ENCODE measurements at places on chromosomes 12 and 14.
A peak's percentile ranks its signal among the peaks of the same experiment; 100 is the strongest.

DNA sequence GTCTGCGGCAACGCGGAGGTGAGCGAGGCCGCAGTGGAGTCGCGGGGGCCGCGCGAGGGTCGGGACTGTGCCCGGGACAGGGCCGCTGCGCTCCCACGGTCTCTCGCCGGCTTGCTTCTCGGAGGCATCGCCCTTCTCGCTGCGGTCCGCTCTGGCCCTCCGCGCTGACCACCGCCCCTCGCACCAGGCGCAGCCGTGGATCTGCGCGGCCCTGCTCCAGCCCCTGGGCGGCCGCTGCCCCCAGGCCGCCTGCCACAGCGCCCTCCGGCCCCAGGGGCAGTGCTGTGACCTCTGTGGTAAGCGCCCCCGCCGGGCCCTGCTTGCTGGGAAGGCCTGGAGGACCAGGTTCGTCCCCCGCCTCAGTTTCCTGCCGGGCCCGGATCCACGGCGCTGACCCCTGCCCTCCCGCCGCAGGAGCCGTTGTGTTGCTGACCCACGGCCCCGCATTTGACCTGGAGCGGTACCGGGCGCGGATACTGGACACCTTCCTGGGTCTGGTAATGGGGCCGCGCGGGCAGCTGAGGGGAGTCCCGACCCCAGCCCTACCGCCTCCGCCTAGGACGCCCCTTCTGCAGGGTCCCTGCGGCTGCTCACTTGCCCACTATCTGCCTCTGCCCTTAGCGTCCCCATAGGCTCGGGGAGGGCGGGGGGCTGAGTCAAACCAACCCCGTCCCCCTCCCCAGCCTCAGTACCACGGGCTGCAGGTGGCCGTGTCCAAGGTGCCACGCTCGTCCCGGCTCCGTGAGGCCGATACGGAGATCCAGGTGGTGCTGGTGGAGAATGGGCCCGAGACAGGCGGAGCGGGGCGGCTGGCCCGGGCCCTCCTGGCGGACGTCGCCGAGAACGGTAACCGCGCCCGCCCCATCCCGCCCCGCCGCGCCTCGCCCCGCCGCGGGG is 7.0 kb downstream of the AMN start:
- DNase-seq = no peak

GRCh38 chr14:68584786-68585185 is 208.1 kb downstream of the ZFP36L1 start:
- no peak for DNase-seq

- DNase-seq = peak; percentile 97
Measured at GRCh38 chr14:68476212-68477109, 316.4 kb downstream of the ZFP36L1 start.

GRCh38 chr12:95548539-95549391 is 2.5 kb downstream of the USP44 start:
- DNase-seq = no peak

- DNase-seq = peak; percentile 62
Measured at GRCh38 chr12:124420996-124421674, 126.2 kb downstream of the RFLNA start.

DNA sequence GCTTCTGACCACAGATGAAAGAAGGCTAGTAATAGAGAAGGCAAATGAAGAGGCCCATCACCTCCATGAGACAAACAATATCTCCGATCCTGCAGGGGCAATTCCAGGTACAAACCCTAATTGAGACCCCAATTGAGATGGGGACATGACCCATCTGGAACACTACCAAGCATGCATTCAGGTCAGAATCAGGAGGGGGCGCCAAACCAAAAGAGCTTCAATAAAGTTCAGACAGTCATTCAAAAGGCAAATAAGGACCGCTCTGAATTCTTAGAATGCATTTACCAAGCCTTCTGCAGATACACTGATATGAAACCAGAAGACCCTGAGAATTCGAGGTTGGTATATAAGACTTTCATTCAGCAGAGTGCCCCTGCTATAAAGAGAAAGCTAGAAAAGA is 10.2 kb upstream of the EDDM3B start:
- DNase-seq = no peak

- peak; percentile 45 for DNase-seq
Measured at GRCh38 chr12:98578821-98579220, 14.7 kb upstream of the SLC25A3 start.

DNA sequence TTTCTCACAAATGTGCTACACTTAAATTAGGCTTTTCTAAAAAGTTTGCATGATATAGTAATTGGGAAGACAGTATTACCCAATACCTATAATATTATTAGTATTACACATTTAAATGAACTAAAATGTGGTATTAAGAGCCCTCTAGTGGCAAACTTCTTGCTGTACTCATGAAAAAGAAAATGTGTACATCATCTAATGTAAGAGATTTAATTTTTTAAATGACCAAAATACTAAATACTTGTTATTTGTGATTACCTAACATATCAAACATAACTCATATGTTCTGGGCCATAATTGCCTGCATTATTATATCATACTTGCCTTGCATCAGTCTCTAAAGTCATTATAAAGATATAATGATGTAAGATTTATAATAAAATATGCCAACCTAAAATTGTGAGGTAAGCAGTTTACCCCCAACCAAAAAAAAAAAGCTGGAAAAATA is 64.2 kb downstream of the DNAI7 start:
- DNase-seq = peak; percentile 65

DNA sequence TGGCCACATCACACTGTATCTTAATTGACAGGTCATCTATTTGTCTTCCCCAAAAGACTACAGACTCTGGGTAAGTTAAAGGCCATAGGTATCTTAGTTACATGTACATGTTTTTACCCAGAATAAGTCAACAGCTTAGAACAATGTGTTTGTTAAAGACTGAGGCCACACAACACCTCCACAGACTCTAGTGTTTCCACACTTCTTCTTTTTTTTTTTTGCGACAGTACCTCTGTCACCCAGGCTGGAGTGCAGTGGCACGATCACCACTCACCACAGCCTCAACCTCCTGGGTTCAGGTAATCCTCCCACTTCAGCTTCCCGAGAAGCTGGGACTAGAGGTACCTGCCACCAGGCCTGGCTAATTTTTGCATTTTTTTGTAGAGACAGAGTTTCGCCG is 1.3 kb downstream of the GPN3 start:
- DNase-seq = no peak

GRCh38 chr14:89360277-89360676 is 56.8 kb downstream of the FOXN3 start:
- DNase-seq = no peak

GRCh38 chr12:40874868-40875267 is 182.6 kb downstream of the CNTN1 start:
- no peak for DNase-seq

GRCh38 chr12:75646329-75647210 is 135.2 kb upstream of the KRR1 start:
- DNase-seq = no peak

- no peak for DNase-seq
Measured at GRCh38 chr12:131351319-131352028, 359.4 kb upstream of the SFSWAP start.

DNA sequence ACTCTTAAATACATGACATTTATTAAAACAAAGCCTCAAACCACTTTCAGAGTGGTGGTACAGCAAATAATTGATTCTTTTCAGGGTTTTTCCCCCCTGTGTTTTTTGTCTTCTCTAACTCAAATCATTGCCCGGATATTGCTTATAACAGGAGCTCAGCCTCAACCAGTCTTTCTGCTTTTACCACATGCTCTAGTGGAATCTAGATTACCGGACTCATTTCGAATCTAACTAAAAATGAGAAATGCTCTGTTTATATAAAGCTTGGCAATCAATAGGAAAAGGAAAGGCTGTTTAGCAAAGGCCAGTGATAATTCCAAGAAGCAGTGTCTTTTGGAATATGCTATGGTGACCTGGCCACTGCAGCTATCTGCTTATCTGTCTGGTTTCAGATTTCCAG is 161.5 kb downstream of the ETV6 start:
- no peak for DNase-seq

GRCh38 chr12:126419131-126419530 is 1353.9 kb downstream of the AACS start:
- no peak for DNase-seq

DNA sequence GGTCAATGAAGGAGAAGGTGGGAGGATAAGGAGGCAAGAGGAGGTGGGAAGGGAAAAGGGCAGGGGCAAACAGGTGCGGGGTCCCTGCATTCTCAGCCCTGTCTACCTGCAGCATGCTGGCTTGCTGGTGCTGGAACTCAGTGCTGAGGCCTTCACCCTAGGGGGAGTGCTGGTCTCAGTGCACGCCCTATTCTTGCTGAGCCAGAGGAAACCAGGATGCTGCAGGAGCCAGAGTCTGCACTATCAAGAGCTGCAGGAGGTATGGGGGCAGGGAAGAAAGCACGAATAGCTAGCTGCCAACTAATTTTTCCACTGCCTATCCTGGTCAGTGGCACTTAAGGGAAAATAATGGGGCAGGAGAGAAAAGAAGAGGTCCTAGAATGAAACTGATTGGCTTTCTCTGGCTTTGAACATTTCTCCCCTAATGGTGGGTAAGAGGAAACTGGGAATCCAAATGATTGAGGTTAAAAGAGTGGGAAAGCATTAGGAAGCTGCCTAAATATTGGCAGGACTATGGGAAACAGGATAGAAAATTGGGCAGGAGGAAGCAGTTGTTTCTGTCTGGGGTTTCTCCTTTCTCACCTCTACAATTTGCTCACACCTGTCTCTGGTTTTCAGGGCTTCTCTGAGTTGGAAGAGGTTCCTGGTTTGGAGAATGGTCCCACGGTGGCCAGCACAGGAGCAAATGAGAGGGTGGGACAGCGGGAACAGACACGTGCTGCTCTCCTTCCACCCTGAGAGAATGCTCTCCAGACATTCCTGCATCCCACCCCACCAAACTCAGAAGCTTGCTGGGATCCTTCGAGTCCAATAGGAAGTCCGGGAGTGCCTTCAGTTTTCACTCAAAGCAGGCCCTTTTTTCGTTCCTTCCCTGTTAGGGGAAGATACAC is 1.9 kb downstream of the TMEM253 start:
- DNase-seq = no peak

DNA sequence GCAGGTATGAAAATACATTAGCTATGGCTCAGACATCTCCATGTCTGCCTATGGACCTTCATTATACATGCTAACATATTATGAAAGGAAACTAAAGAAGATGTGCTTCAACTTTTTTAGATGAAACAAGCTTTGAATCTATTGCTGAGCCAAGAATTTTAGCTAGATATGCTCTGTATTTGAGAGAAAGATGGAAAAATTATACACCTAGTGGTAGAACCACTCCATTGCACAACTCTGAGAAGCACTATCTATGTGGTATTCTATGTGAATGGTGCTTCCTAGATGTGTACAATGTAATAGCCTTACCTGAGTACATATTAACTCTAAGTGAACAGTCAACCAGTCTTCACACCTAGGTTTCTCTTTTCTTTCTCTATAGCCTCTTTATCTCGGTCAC is 17.3 kb downstream of the EPYC start:
- DNase-seq = no peak

- DNase-seq = peak; percentile 84
Measured at GRCh38 chr12:57135527-57136326, 7.4 kb downstream of the LRP1 start.

DNA sequence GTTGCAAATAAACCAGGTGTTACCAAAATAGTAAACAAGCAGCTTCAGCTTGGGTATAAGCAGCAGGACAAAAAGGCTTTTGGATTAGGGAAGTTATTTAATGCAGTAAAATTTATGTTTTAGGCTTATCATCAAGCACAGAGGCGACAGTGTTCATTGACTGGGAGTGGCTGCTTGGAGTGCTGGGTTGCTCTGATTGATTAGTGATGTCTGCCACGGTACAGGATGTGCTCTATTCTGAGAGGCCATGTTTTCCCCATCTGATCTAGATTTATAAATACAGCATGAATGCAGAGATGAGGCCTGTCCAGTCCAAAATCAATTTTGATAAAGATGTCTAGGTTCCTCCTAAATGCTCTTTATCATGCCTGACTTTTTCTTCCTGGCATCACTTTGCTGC is 83.5 kb downstream of the MAP1LC3B2 start:
- DNase-seq = no peak

DNA sequence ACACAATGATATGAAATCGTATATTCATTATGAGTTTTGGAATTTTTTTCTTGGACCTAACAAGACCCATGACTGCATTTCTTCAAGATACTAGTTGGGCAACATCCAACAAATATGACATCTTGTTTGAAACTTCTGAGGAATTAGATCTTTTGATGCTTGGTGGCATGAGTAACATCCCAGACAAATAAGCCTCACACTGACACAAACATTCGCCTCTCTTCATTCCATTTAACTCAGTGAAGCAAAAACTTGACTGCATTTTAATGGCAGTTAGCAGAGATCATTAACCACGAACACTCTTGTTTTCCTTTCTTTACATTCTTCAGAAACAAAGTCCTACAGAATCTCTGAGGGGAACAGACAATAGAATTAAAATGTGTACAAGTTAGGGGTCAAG is 758.3 kb downstream of the C12orf50 start:
- peak; percentile 8 for DNase-seq

GRCh38 chr14:67225523-67225922 is 15.7 kb upstream of the PALS1 start:
- no peak for DNase-seq

- peak; percentile 90 for DNase-seq
Measured at GRCh38 chr12:10220398-10221077, 7.9 kb downstream of the GABARAPL1 start.

- peak; percentile 84 for DNase-seq
Measured at GRCh38 chr12:59698600-59698999, 102.8 kb downstream of the SLC16A7 start.

GRCh38 chr12:45535610-45536180 is 193.8 kb upstream of the ARID2 start:
- DNase-seq = no peak

DNA sequence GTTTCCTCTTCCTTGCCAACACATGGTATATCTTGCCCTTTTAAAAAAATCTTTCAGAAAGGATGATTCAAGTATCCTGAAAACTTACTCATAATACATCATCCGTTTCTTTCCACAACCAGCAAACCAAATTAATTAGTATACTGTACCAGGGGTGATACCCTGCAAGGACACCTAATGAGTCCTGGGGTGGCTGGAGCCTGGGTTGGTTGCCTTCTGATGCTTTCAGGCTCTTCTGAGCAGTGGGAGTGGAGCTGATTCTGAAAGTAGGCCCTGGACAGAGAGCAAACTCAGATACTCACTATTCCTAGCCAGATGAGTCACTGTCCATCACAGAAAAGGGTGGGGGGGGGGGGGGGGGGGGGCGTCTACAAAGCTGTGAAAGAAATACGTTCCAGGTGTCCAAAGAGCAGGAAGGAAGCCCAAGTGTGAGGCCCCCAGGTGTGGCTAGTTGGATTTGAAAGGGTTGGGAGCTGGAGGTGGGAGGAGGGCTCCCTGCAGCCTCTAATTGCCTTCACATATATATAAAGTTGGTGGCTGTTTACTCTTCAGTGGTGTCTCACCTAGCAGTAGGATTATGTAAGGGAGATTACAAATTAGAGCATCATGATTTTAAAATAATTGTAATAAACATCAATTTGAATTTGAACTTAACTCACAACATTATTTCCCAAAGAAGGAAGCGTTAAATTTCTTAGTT is 36.5 kb downstream of the FBXO33 start:
- DNase-seq = no peak
